ENCODE measurements at places on chromosomes 16 and 17. TPM values are rescaled to one million over a fixed set of nuclear protein-coding genes. Genes with fewer than 3 reads are reported as not detected.

MRPL45 gene
- 6.7 TPM for total RNA-seq

RAD51D gene
- 0.29 TPM for total RNA-seq

- no peak for DNase-seq
These were observed 470 bp downstream of the MLYCD start for GRCh38 chr16:83899272-83899897.

DNA sequence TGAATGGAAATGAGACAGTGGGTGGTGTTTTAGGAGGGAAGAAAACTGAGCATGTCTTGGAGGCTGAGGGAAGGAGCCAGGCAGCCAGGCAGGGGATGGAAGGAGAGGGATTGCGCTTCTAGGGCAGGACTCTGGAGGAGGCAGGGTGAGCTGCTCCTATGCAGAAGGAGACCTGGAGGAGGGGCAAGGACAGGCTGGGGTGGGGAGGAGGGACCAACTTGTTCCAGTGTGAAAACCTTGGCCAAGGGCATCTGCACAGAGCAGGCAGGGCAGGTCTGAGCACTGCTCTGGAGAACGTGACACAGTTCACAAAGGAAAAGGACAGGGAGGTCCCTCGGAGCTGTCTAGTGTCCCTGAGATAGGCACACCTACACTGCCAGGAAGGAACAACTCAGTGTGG lies 5.5 kb downstream of the GALK1 start:
- no peak for DNase-seq

- DNase-seq, result no peak
These were observed 10.6 kb upstream of the SCN4A start for GRCh38 chr17:63983320-63983719.

DNA sequence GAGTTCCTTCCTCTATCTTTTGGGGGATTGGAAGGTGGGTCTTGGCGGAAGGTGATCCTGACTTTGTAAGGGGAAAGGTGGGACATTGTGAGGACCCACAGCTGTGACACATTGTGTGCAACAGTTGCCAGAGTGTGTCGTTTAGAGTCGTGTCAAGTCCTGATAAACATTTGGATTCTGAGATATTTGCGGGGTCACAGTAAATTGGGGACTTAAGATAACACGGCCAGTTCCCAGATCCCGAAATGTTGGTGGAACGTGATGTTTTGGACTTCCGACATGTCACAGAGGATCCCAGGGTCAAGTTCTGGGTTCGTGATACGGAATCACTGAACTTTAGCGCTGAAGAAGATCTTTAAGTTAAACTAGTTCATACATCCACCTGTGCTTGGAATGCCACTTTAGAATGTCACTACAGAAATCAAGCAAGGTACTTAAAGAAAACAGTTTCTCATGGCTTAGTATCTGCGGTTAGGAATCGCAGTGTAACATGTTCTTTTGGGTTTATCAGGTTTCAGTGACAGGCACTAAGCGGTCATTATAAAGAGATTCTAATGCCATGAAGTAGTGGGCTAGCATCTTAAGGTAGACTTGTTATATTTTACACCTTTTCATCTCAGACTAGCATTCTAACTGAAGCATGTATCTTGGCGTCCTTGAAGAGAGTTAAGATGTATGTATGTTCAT lies 815 bp downstream of the ATAD5 start:
- DNase-seq, result no peak

DNA sequence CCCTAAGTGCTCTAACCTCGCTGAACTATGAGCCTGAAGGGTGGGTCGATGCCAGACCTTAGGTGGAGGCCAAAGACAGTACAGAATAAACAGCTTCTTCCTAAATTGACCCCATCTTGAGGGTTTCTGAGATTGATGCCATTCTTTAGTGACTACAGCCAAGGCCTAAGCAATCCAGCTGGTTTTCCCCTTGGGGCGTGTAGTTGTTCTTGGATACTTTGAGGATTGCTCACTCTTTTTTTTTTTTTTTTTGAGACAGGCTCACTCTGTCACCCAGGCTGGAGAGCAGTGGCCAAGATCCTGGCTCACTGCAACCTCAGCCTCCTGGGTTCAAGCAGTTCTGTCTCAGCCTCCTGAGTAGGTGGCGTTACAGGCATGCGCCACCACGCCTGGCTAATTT lies 2.0 kb downstream of the OVCA2 start:
- no peak for DNase-seq

DNA sequence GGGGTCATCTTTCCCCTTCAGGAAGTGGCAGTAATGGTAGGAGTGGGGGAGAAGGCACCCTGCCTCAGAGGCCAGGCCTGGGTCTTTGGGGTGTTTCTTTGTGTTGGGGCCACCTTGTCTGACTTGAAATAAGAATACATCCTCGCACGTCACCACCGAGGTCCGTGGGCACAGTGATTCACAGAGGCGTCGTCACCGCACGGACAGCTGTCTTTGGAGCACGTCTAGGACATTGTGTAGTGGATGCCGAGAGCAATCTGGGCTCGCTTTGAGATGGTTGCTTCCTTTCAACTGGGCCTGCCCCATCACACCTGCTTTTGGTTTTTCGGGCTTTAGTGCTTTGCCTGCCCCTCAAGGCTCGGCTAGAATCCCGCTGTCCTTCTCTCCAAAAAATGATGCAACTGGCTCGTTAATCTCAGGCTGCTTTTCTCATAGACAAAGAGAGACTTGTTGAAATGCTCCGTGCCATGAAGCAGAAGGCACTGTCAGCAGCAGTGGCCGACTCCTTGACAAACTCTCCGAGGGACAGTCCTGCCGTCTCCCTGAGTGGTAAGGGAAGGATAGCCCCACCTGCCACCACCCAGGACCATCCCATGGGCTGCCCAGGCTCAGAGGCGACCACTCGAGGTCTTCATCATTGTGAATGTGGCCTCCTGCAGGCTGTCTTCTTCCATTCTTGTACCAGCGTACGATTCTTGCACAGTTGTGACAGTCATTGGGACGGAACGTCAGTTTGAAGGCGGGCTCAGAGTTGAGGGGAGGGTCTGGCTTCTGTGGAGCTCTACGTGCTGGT lies 24.0 kb downstream of the GINS2 start:
- no peak for DNase-seq

- DNase-seq, result no peak
These were observed 15.4 kb upstream of the KATNB1 start for GRCh38 chr16:57720142-57720575.

Data from uterus (tissue), 4 donors.